CD4-positive, alpha-beta T cell treated with Interleukin-2 at 100 ng/mL for 4 hours (primary cell): ENCODE measurements at places on chromosomes 1 and 21.
A peak's percentile ranks its signal among the peaks of the same experiment; 100 is the strongest.

- DNase-seq, result no peak
These were observed 28.9 kb downstream of the MATN1 start for GRCh38 chr1:30694280-30695175.

GRCh38 chr21:31443736-31444521 is 99.9 kb upstream of the TIAM1 start:
- DNase-seq, result peak; percentile 11

GRCh38 chr1:228664399-228664914 is 70.8 kb upstream of the RHOU start:
- peak; percentile 80 for DNase-seq

GRCh38 chr1:20486457-20487235 is 636 bp upstream of the CAMK2N1 start:
- no peak for DNase-seq

DNA sequence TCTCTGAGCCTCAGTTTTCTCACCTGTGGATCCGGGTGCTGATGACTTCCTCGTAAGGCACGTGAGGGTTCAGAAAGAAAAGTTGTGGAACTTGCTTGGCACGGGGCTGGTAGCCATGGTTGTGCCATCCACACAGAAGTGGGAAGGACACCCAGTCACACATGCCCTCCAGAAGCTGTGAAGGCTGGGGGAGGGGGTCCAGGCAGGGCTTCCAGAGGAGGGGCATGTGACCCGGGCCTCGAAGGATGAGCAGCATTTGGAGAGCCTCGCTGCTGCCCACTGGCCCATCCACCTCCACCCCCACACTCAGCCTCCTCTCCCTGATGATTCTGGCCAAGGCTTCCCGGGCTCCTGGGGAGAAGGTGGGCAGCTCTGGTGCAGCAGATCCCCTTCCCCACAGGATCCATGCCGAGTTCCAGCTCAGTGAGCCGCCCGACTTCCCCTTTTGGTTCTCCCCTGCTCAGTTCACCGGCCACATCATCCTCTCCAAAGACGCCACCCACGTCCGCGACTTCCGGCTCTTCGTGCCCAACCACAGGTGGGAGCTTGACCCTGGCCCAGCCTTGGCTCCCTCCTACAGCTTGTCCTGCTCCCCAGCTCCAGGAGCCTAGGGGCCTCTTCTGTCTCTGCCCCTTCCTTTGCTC is 9.4 kb downstream of the SELENON start:
- no peak for DNase-seq

DNA sequence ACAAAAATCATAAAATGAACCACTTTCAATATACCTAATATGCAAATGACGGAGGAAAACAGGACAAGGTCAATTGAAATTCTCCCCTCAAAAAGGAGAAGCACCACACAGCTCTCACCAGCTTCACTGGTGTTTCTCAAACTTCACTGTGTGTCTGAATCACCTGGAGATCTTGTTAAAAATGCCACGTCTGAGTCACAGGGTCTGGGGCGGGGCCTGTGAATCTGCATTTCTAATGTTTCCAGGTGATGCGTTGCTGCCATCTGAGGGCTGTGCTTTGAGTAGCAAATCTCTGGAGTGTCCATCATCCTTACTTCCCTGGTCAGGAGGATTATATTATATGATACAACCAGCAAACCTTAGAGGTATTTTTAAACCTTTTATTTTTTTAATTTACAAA is 9.0 kb downstream of the CLDN19 start:
- DNase-seq, result peak; percentile 37

- no peak for DNase-seq
These were observed 1.8 kb downstream of the WNT3A start for GRCh38 chr1:228008391-228009115.

- no peak for DNase-seq
These were observed 273.2 kb downstream of the BACH1 start for GRCh38 chr21:29571949-29572348.

GRCh38 chr1:18999359-18999758 is 42.9 kb upstream of the IFFO2 start:
- no peak for DNase-seq

GRCh38 chr1:44970317-44970716 is 16.1 kb downstream of the EIF2B3 start:
- no peak for DNase-seq

GRCh38 chr21:44063151-44063912 is 43.9 kb upstream of the PWP2 start:
- DNase-seq, result no peak

DNA sequence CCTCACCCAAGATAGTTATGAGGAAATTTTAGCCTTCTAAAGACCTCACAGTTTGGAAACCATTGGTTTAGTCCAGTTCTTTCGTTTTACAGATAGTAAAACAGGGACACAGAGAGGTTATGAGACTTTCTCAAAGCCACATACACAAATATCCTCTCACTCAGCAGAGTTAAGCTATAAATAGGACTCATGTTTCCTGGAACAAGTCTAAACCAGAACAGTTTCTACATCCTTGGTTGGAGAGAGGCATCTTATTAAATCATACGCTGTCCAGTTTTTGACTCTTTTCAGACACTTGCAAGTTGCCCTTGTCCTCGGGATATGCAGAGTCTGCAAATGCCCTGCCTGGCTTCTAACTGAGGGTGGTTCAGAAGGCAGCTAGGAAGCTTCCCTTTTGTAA is 462.1 kb upstream of the DEPDC1 start:
- DNase-seq, result no peak

DNA sequence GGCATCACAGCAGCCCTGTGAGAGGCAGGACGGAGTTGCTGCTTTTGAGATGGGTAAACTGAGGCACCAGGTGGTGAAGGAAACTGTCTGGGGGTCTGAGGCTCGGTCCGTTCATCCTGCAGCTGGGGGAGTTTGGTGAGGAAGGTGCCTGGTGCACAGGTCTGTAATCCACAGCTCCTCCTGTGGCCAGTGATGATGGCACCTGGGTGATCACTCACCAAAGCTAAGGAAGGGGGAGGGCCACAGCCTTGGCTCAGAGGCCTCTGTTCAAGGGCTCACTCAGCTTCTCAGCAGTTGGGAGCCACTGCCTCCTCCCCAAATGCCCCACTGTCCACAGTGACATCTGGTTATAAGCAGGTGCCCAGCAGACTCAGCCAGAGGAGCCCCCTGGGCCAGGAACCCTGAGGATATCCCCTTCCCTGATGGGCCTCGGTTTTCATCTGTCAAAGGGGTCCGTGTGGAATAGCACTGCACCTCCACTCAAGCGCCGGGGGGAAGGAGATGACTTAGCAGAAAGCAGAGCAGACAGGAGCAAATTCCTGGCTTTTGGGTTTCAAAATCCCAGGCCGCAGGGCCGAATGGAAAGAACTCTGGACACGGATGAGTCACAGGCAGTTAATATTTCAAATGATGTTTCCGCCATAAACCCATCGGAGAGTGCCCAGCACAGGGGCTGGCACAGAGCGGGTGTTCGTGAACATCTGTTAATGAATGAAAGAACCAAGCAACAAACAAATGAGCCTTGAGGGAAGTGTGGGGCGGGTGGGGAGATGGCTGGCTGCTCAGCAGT is 82.8 kb downstream of the DMRTB1 start:
- no peak for DNase-seq

- DNase-seq, result no peak
These were observed 349.4 kb upstream of the RUNX1 start for GRCh38 chr21:35398346-35398982.

- DNase-seq, result no peak
These were observed 48.0 kb downstream of the GPR161 start for GRCh38 chr1:168088511-168089325.

GRCh38 chr1:22472596-22472995 is 20.9 kb downstream of the ZBTB40 start:
- DNase-seq, result no peak

GRCh38 chr21:32330784-32331311 is 32.2 kb downstream of the MRAP start:
- no peak for DNase-seq

- DNase-seq, result peak; percentile 42
These were observed 31.7 kb downstream of the RUNX3 start for GRCh38 chr1:24898152-24898908.

GRCh38 chr1:48023488-48023887 is 26.3 kb upstream of the TRABD2B start:
- no peak for DNase-seq

GRCh38 chr1:222912730-222913129 is 97.9 kb downstream of the DISP1 start:
- DNase-seq, result no peak

- DNase-seq, result peak; percentile 35
These were observed 96.4 kb upstream of the PPP2R5A start for GRCh38 chr1:212188599-212189351.
